Activated T-cell treated with anti-CD3 and anti-CD28 coated beads for 1 hour (primary cell): ENCODE measurements at places on chromosomes 11 and 22.
A peak's percentile ranks its signal among the peaks of the same experiment; 100 is the strongest.

DNA sequence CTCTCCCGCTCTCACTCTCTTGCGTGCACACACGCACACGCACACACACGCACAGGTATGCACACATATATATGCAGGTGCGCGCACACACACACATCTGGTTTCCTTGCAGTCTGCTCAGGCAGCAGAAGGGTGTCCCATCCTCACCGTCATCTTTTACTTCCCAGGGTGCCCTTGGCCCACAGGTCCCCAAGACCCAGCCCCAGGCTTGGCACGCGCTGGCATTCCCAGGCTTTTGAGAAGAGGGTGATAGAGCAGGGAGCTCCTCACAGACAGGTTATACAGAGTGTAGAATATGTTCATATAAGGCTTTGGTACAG, 52.0 kb upstream of the SPATA19 start:
- DNase-seq, result no peak

GRCh38 chr11:35013514-35014233, 97.3 kb downstream of the PDHX start:
- DNase-seq, result no peak

GRCh38 chr22:22604326-22605073, 39.9 kb upstream of the GGTLC2 start:
- no peak for DNase-seq

GRCh38 chr11:24531528-24531927, 34.7 kb downstream of the LUZP2 start:
- no peak for DNase-seq

- no peak for DNase-seq
Observed at GRCh38 chr22:49004484-49005399, 822.9 kb downstream of the BRD1 start.

DNA sequence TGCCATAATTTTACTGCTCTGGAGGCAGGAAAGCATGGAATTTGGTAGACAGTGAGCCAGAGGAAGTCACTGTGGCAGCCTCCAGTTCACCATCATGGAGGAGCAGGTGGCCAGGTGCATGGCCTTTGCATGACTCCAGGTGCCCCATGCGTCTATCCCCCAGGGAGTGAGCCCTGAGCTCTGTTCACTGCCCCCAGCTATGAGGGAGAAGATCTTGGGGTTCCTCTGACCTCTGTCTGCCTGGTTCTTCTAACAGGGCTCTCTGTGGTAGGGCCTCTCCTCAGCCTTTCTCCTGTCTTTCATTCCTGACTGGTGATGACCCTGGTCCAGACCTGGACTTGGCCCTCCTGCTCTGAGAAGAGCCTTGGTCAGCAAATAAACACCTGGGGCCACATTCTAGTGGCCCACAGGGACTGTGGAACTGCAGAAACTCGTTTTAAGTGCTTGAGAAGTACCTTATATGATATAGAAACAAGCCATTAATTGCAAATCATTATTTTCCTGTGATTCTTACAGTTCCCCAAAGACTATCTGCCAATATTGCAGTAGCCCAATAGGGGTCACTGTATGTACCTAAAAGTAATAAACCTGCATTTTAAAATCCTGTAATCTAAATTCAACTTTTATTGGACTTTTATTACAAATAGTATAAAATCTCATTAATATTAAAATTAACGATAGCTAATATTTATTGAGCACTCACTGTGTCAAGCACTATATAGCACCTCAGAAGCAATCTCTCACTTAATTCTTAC, 120.0 kb upstream of the SYT13 start:
- no peak for DNase-seq

DNA sequence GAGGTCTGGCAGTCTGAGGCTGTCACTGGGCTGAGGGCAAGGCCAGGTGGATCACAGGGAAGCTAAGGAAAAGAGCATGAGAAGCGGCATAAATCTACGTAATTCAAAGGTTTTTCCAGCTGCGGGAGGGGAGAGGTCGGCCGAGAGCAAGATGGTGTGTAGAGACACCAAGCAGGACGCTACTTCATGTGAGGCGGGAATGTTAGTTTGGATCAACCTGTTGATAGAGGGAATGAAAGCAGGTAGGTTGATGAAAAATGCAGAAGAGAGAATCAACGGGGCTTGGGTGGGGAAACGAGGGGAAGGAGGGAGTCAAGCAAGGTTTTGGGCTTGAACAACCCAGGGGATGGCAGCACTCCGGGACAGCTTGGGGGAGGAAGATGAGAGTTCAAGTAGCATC, 2.9 kb downstream of the B3GNT6 start:
- DNase-seq, result no peak

DNA sequence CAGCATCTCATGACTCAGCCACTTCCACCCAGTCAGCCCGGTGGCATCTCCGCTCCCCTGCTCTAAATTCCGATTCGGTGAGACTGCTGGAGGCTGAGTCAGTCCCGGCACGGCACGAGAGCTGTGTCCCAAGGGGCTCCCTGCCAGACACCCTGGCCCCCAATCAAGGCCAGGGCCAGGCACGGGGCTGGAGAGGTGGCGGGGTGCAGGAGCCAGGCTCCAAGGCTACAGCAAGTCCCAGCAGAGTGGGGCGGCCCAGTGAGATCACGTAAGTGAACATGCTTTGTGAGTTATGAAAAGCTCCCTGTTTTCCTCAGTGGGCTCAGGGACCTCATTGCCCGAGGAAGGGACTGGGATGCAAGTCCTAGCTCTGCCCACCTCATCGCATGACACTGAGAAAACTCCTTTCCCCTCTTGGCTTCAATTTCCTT, 3.0 kb downstream of the C11orf68 start:
- no peak for DNase-seq

GRCh38 chr22:49241174-49241851, 586.4 kb downstream of the BRD1 start:
- DNase-seq, result no peak

DNA sequence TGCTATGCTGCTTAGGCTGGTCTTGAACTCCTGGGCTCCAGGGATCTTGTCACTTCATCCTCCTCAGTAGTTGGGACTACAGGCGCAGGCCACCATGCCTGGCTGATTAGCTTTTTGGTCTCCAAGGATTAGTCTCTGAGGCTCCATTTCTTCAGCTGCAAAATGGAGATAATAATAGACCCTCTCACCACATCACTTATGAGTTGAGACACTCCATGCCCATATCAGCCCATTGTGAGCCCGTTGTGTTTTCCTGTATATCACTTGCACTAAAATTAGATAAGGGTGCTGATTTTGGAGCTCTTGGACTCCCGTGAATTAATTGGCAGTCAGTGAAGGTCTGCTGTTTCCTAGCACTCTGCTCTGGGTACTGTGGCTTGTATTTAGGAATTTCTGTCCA, 36.0 kb downstream of the DEPDC5 start:
- no peak for DNase-seq

- DNase-seq, result no peak
Observed at GRCh38 chr11:62546929-62547625, 471 bp upstream of the AHNAK start.

DNA sequence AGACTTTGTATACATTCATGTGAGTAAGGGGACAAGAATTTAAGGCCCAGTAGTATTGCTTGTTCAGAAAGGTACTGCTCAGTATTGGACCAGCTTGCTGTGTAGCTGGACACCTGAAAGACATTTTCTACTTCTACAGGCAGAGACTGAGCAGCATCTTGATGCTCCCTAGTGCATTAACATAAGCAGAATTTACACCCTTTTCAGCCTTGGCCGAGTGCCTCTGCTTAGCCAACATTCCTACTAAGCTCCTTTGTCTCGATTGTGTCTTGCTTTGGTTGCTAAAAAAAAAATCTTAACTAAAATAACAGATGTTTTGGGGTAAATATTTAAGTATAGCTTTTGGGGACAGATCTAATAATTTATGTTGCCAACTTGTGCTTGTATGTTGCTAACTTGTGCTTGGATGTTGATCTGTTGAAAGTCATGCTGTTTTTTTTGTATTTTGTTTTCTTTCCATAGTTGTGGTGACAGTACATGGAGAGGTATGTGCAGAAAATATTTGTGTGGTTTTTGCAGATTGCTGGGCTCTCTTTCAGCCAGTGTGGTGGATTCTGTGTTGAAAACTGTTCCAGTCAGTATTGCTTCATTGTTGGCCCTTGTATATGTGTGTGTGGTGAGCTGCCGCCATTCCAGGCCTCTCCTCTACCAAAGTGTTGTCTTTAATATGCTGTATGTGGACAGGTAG, 3.7 kb downstream of the PTS start:
- no peak for DNase-seq

GRCh38 chr11:102272047-102272824, 45.0 kb upstream of the BIRC3 start:
- DNase-seq, result no peak

- no peak for DNase-seq
Observed at GRCh38 chr22:40450616-40451015, 80.2 kb downstream of the SGSM3 start.

DNA sequence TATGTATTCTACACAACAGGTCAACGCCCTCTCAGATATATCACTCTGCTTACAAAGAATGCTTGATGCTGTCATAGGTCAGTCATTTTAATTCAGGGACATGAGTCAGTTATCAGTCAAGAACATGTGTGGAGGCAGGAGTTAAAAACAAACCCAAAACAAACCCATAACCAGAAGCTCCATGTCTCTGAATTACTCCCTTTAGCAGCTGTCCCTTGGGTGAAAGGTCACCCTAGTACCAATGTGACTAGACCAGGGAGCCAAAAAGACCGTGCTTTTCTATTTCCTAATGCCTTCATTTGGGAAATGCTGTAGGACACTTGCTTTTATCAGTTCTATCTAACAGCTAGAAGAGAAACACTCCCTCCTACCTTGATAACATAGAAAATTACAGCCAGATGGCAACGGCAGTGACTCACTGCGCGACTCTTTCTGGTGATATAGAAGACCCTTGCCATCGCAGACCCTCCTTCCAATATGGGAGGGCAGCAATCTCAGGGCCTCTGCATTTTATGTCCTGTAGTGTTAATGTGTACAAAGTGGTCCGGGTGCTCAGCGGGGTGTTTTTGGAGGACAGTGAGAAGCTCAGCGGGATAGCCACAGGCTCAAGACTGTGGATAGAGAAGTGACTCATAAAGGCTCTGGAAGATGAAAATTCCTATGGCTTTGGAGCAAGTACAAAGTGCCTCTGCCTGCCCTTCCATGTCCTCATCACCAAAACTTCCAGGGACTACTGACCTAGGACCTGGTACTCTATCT, 24.8 kb downstream of the APOL5 start:
- DNase-seq, result no peak

- DNase-seq, result peak; percentile 11
Observed at GRCh38 chr11:32333320-32333991, 101.9 kb downstream of the WT1 start.

DNA sequence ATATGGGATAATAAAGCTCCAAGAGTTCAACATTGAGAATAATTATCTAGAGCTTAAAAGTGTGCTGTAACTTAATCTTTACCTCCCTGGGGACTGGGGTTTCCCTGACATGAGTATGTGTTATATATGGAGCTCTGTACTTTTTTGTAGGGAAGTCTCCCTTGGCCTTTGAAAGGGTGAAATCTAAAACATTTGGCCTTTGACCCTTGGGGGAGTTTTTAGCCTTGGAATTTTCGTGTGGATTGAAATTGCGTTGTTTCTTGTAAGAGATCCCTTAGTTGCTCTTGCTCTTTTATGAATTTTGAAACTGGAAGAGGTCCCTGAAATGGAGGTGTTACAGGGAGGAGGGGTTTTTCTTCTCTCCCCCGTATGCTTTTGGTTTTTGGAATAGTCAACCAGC, 450.0 kb downstream of the NELL1 start:
- DNase-seq, result no peak

- no peak for DNase-seq
Observed at GRCh38 chr11:104075091-104075490, 38.7 kb downstream of the DDI1 start.

DNA sequence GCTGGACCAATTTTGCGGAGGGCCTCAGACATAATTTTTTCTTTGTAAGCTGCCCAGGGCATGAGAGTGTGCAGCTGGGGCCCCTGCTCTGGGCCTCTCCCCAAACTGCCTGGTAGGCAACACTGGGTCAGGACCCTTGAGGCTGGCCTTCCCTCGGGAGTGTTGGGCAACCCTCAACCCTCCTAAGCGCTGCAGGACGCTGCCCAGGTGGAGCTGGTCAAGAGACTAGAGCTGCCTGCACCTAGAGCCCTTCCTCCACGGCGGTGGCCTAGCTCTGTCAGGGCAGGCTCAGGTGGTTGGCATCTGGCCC, 505 bp upstream of the TMEM132A start:
- no peak for DNase-seq

- no peak for DNase-seq
Observed at GRCh38 chr11:102410382-102410784, 42.2 kb downstream of the TMEM123 start.

DNA sequence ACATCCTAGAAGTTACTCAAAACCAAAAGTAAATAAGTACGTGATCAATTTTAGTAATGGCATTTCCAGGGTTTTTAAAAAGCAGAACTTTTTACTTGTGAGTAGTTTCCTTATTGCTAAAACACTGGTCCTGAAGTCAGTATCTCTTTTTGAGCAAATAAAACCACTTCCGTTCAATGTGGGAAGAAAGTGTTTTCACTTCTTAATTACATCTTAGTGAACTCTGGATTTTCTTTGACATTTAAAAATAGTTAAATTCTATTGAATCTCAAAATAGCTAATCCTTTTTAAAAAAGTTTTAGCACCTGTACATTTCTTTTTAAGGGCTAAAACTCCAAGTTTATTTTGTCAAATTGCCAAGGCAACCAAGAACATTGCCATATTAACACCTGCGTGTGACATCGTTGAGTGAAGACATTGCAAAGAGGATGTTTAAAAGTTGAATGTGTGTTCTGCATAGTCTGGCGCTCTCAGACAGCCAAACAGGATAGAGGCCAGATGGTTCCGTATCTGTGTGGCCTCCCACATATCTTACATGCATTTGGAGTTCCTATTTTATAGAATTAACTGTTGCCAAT, 17.2 kb upstream of the OR5B21 start:
- no peak for DNase-seq

DNA sequence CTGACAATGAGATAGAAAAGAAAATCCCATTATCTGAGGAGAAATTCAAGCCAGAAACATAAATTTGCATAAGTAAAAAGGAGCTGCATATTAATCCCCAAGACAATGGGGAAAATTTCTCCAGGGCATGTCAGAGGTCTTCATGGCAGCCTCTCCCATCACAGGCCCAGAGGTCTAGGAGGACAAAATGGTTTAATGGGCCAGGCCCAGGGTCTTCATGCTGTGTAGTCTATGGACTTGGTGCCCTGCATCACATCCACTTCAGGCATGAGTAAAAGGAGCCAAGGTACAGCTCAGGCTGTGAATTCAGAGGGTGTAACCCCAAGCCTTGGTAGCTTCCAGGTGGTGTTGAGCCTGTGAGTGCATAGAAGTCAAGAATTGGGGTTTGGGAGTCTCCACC, 1097.2 kb upstream of the RAG2 start:
- DNase-seq, result no peak
